ENCODE measurements at places on chromosomes 16 and 17. TPM values are rescaled to one million over a fixed set of nuclear protein-coding genes. Genes with fewer than 3 reads are reported as not detected.

DNA sequence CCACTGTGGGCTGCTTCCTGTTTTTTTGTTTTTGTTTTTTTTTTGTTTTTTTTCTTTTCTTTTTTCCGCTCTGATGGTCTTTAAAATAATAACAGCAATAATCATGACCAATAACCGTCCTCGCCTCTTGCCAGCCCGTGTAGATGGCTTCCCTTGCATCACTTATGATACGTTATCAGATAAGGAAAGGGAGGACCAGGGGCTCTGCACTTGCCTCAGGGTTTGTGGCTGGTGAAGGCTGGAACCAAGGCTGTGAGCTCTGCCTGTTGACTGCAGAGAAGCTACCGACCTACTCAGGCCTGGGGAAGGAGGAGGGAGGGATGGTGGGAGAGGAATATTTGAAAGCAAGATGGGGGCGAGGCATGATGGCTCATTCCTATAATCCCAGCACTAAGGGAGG lies 114.0 kb upstream of the SDK2 start:
- no peaks in the 10 kb centered on the region for H3K4me1 ChIP-seq
- no peaks in the 10 kb centered on the region for H3K36me3 ChIP-seq
- H3K4me3 ChIP-seq, result no peak overlapping the region
- DNase-seq, result no peak
- H3K27ac ChIP-seq, result no peak overlapping the region

DNA sequence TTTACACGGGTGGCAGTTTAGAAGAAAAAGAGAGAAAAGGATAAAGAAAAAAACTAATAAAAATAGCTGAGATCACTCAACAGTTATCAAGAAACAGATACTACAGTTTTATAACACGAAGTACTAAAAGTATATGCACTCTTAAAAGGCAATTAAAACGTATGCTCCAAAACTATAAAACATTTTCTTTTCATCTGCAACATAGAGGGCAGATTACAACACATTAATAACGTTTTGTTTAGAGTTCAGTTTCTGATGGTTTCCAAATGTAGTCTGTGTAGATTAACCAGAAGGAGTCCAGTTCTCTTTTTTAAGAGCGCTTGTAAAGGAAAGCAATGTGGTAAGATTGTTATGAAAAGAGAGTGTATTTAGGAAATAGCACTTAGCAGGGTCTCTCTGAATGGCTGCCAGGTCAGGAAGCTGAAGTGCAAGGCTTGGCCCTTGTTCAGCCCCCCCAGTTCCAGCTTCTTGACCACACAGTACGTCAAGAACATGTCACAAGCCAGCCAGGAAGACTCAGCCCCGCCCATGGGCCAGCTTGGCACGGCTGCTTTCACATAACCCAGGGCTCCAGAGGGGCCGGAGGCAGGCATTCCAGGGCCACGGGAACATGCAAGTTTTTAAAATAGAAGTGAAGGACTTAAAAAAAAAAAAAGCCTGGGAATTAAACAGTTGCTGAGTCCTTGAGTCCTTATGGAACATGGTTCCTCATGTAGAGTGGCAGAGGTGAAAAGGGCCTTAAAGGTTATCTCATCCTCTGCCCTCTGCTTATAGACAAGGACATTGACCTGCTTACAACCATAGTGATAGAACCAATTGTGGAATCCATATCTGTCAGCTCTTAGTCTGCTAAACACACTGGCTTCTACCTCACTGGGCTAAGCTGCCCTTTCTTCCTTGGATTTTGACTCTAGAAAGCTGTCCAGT lies 147.4 kb upstream of the TBX2 start:
- H3K27me3 ChIP-seq, result no peaks in the 10 kb centered on the region
- H3K36me3 ChIP-seq, result no peaks in the 10 kb centered on the region
- DNase-seq, result peak; percentile 91
- no peak overlapping the region for H3K4me3 ChIP-seq
- H3K27ac ChIP-seq, result peak overlapping the region; percentile 80
- peaks cover 57% of the 10 kb centered on the region for H3K4me1 ChIP-seq

DNA sequence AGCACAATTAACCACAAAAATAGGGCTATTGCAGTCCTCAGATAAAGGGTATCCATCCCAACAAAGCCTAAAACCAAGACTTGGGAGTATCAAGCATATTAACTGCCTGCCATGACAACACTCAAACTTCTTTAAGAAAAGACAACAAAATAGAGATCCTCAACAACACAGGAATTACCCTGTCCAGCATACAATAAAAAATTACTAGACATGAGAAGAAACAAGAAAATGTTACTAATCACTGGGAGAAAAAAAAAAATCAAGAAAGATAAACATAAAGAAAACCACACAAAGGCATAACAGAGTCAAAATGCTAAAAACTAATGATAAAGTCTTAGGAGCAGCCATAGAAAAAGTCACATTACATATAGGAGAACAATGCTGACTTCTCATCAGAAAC lies 73.9 kb downstream of the SLC39A11 start:
- no peaks in the 10 kb centered on the region for H3K4me1 ChIP-seq
- H3K27me3 ChIP-seq, result no peaks in the 10 kb centered on the region
- H3K36me3 ChIP-seq, result no peaks in the 10 kb centered on the region
- DNase-seq, result no peak
- no peak overlapping the region for H3K27ac ChIP-seq

DNA sequence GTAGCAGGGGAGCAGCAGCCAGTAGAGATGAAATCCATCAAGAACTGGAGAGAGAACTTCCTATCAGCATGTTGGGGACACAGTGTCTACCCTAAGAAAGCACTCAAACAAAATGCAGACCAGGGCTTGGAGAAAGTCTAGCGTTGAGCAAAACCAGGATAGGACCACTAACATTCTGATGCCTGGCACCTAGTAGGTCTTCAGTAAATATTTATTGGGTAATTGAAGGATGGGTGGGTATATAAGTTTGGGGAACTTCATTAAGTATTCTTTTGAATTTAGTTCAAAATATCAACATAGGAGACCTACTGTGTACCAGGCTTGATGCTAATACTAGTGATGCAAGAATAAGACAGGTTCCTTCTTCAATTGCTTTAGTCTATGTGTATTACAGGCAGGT lies 30.9 kb downstream of the SLC6A2 start:
- no peaks in the 10 kb centered on the region for H3K27me3 ChIP-seq
- H3K36me3 ChIP-seq, result no peaks in the 10 kb centered on the region
- DNase-seq, result no peak
- H3K4me1 ChIP-seq, result no peaks in the 10 kb centered on the region
- H3K4me3 ChIP-seq, result no peak overlapping the region

DNA sequence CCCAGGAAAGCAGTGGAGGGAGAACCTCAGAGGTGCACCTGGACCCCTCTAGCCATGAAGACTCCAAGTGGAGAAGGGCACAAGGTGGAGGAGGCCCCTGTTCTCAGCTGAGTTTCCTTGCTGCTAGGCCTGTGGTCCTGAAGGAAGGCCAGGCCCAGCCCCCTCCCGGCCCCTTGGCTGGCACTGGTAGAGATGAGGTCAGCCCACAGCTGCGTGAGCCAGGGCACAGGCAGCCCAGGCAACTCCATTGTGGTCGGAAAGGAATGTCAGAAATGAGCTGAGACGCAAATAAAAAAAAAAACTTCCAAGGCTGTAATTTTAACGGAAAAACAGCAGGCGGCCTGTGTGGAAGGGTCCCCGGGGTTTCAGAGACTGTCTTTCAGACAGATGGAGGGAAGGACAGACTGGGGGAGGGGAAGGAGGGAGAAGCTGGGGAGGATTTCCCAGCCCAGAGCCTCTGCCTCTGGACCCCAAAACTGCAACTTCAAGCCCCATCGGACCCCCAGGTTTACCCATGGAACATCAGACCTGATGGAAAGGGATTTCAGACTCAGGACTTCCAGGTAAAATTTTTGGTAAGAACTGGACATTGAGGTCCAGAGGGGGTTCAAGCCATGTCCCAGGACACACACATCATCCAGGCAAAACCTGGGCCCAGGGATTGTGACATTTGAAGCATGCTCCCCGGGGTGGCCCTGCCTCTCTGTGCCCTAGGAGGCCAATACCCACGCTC lies 25.6 kb upstream of the MRPS23 start:
- no peaks in the 10 kb centered on the region for H3K27me3 ChIP-seq
- H3K4me3 ChIP-seq, result no peak overlapping the region
- peak; percentile 89 for DNase-seq
- H3K27ac ChIP-seq, result peak overlapping the region; percentile 81

- H3K4me3 ChIP-seq, result no peak overlapping the region
- H3K27me3 ChIP-seq, result no peaks in the 10 kb centered on the region
Measured at GRCh38 chr16:83762992-83763358, 44.8 kb upstream of the HSBP1 start.

GRCh38 chr16:55491691-55492090 lies 12.7 kb downstream of the MMP2 start:
- no peak overlapping the region for H3K4me3 ChIP-seq
- H3K27ac ChIP-seq, result no peak overlapping the region
- DNase-seq, result no peak
- no peaks in the 10 kb centered on the region for H3K27me3 ChIP-seq
- H3K36me3 ChIP-seq, result no peaks in the 10 kb centered on the region

GRCh38 chr17:28018439-28019070 lies 23.9 kb upstream of the NLK start:
- no peaks in the 10 kb centered on the region for H3K36me3 ChIP-seq
- peak; percentile 37 for DNase-seq
- H3K27me3 ChIP-seq, result no peaks in the 10 kb centered on the region
- H3K27ac ChIP-seq, result no peak overlapping the region
- no peak overlapping the region for H3K4me3 ChIP-seq

GRCh38 chr17:81020767-81021497 lies 14.0 kb upstream of the BAIAP2 start:
- peak; percentile 93 for DNase-seq
- no peaks in the 10 kb centered on the region for H3K27me3 ChIP-seq
- peak overlapping the region; percentile 83 for H3K27ac ChIP-seq
- no peaks in the 10 kb centered on the region for H3K36me3 ChIP-seq
- H3K4me1 ChIP-seq, result peaks cover 60% of the 10 kb centered on the region
- no peak overlapping the region for H3K4me3 ChIP-seq

DNA sequence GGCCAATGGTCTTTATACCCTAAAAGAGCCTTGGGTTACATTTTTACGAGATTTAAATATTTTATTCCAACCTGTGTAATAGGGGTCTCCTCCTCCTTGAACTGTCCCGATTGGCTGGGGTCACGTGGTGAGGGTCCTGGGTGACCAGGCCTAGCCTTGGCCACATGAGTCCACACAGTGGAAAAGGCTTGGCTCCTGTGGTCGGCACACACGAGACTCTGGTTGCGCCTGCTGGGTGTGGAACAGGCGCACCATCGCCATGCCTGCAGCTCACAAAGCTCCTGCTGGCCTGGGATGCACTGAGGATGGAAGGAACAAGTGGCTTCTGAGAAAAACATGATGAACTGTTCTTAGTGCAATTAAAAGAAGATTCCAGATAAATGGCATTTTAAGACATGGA lies 103.9 kb upstream of the ZNF750 start:
- no peak overlapping the region for H3K4me3 ChIP-seq
- H3K27me3 ChIP-seq, result no peaks in the 10 kb centered on the region
- H3K27ac ChIP-seq, result no peak overlapping the region
- no peaks in the 10 kb centered on the region for H3K4me1 ChIP-seq

GAS2L2 gene
- 2.7 TPM for total RNA-seq

DNA sequence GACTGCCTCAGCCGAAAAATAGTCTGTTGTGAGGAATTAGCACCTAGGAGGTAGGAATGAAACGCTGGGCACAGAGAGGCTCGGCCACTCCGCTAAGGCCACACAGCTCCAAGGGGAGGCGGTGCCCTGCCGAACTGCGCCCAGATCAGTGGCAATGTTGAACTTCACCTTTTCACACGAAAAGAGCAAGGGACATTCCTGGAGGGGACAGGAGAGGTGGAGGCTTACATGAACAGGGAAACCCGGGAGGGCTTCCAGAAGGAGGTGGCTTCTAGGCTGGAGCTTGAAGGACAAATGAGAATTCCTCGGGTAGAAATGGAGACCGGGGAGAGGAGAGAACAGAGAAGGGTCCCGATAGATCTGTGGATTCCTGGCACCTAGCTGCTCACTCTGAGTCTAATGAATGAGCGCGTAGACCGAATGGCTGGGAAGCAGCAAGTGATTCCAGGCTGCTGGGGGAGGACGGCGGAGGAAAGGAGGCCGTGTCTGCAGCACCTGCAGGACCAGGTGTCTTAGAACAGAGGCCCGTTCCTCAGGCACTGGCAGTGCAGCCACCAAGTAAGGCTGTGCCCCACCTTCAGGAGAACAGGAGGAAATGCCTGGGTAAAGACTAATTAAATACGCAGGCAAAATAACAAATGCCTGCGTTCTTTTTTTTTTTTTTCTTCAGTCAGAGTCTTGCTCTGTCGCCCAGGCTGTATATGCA lies 722 bp upstream of the SLC38A10 start:
- DNase-seq, result peak; percentile 87
- H3K27me3 ChIP-seq, result no peaks in the 10 kb centered on the region

GRCh38 chr17:8314797-8315763 lies 5.0 kb downstream of the ARHGEF15 start:
- H3K27ac ChIP-seq, result peak overlapping the region; percentile 10
- DNase-seq, result no peak
- H3K4me3 ChIP-seq, result no peak overlapping the region
- H3K4me1 ChIP-seq, result peaks cover 19% of the 10 kb centered on the region

DNA sequence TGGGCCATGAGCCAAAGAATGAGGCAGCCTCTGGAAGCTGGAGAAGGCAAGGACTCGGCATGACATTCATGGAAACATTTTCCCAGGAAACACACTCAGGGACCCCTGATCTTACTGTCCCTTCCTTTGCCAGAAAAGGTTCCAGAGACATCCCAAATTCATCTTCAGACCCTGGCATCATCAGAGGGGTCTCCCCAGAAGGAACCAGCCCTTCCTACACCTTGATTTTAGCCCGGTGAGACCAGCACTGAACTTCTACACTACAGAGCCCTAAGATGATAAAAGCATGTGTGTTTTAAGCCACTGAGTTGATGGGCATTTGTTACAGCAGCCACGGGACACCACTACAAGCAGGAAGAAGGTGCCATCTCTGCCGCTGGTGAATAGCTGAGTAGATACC lies 262.3 kb downstream of the C16orf95 start:
- no peak for DNase-seq
- H3K27me3 ChIP-seq, result peaks cover 4% of the 10 kb centered on the region
- no peaks in the 10 kb centered on the region for H3K4me1 ChIP-seq
- H3K27ac ChIP-seq, result no peak overlapping the region
- no peak overlapping the region for H3K4me3 ChIP-seq
- no peaks in the 10 kb centered on the region for H3K36me3 ChIP-seq

FSCN2 gene
- total RNA-seq, result 3.6 TPM

MYOCD gene
- total RNA-seq, result 1.1 TPM

DNA sequence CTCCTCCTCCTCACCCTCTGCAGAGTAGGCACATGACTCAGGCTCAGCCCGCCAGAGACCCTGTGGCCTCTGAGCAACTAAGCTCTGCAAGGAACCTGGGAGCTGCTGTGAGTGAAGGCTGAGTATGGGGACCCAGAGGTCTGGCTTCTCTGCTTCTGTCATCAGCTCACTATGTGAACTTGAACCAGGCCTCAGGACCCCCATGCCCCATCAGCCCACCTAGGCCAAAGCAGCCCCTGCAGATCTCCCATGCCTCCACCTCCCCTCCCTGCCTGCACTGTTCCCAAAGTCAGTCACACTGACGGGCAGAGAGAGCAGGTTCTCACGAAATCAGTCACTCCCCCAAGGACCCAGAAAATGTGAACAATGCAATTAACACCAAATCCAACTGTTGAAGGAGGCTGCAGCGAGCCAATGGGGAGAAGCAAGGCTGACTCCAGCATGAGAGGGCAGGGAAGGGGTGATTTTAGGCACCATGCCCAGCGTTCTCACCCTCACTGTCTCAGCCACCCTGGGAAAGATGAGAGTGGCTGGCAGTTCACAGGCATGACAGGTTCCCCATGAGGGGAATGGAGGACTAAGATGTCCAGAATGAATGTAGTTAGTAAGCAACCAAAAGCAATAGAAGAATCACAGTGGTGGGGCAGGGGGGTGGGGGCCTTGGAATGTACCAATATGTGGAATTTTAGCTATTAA lies 60.6 kb downstream of the BEAN1 start:
- H3K36me3 ChIP-seq, result no peaks in the 10 kb centered on the region
- no peak overlapping the region for H3K4me3 ChIP-seq
- DNase-seq, result no peak

RGS9 gene
- total RNA-seq, result 11.5 TPM
